ENCODE measurements at places on chromosomes 13 and 19.

DNA sequence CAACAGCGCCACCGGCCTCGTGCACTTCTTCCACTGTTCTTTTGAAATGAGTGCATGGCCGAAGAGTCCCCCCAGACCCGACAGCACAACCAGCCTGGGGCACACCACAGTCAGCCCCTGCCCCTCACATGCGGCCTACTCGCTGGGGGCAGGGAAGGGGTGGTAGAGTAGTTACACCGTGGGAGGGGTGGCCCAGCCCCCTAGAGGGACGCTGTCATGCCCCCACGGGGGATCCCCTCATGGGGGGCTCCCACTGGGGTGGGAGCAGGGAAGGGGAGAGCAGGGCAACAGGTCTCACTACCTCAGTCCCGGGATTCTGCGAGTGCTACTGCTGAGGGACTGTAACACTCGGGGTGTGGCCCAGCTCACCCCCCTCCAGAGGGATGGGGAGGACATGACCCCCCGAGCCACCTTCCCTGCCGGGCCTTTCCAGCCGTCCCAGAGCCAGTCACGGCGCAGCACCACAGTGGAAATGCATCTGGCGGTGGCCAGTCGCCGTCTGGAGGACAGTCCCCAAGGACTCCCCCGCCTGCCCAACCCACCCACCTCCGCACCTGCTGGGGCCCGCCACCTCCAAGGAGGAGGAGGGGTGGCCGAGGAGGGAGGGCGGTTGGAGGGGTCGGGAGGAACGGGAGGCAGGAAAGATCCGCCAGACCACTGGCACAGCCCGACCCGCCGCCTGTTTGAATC, 84.6 kb upstream of the ZNF254 start:
- no peak for DNase-seq

DNA sequence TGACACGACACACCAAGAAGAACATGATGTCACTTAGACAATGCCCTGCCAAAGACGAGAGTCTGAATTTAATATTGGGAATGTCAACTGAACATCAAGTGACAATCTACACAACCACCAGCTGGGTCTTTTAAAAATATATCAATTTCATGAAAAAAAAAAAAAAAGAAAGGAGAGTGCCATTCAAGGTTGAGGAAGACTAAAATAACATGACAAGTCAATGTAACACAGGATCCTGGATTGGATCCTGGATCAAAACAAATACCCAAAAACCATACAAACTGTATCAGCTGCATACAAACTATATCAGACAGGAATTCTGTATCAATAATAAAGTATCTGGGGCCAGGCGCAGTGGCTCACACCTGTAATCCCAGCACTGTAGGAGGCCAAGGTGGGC, 4.7 kb downstream of the ZNF329 start:
- no peak for DNase-seq

DNA sequence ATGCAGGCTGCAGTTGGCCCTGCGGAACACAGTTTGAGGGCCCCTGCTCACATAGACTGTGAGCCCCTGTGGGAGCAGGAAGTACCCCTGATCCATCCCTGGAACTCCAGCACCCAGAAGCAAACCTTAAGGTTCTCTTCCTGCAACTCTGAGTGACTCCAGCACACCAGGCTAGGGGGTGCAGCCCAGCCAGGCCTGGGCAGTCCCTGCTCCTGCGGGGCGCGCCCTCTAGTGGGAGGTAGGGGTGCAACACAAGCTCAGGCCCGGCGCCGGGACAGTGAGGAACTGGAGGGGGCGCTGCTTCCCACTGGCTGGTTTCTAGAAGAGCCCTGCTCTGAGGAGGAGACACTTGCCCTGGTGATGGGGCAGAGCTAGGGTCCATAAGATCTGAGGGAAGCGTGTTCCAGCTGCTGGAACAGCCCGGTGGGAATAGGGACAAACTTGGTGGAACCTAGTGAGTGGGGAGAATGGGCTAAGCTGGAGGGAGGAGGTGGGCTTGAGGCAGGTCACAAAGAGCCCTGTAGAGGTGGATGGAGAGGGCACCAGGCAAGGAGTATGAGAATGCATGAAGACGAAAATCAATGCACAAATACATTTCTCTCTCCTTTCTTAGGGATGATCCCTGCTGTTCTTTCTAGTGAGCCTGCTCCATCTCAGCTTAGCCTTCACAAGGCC, 5.0 kb downstream of the ZSCAN5A start:
- peak; percentile 16 for DNase-seq

DNA sequence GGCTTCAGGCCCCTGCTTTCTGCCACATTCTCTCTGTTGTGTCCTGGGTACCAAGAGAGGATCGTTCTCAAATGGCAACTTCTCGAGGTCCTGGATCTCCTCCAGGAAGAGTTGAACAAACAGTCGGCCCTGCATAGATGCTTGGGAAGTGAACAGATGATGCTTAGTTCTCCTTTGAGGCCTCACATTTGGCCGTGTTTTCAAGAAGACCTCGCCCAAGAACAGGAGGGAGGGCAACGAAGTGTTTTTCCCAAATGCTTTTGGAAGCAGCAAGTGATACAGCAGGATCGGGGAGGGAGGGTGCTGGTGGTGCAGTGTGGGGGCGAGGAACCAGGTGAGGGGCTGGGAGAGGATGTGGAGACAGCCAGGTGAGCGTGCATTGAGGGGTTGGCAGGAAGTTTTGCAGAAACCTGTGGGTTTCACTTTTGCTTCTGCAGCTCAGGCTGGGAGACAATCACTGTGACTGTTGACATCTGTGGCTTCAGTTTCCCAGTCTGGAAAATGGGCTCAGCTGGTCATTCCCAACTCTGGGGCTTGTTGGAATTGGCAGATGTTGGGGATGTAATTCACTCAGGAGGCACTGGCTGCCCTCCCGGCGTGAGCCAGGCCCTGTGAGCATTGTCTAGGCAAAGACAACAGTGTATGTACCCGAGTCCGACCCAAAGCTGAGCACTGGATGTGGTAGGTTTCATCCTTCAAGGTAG, 21.6 kb downstream of the MAST3 start:
- DNase-seq = no peak

- no peak for DNase-seq
Measured at GRCh38 chr19:35846038-35846668, 6.2 kb downstream of the NPHS1 start.

- DNase-seq = no peak
Measured at GRCh38 chr19:44745341-44745831, 3.1 kb upstream of the BCL3 start.

- DNase-seq = no peak
Measured at GRCh38 chr13:33744589-33745369, 73.2 kb upstream of the RFC3 start.

DNA sequence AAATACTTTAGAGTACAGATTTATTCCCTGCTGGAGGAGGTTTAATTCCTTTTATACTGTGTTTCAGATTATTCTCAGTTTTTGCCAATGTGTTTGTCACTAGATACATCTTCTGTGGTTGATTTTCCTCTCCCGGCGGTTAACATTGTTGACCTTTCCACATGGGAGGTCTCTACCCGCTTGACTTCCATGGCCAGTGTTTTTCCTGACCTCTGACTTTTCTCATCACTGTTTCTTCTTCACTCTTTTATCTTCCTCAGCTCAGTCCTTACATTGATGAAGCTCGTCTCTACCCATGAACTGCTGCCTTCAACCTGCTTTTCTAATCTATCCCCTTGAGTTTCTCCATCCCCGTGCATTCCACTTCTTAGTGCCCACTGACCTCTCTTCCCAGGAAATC, 517.4 kb downstream of the GPC6 start:
- DNase-seq = no peak

DNA sequence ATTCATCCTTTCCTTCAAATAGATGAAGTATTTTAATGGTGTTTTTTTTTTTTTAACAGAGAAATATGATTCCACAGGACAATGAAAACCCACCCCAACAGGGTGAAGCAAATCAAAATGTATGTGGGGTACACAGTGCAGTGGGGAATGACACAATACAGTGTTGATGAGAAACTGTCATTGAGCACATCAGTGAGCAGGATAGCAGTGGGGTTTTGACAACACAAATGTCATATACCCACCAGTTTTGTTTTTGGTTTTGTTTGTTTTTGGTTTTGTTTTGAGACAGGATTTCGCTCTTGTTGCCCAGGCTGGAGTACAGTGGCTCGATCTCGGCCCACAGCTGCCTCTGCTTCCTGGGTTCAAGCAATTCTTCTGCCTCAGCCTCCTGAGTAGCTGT, 29.2 kb downstream of the ZNF844 start:
- DNase-seq = no peak

DNA sequence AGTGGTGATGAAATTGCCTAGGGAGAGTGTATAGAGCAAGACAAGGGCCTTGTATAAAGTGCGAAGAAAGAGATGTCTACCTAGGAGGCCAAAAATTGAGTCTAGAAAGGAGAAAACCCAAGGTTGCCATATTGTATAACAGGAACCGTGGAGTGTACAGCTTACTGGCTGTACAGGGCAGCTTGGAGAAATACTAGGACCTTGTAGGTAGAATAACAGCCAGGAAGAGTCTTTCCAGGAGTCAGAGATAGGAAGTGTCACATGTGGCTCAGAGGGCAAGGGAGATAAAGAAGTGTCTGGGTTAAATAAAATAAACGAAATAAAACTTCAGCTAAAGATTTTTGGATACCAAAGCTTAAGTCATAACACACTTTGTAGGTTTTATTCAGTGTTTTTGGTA, 12.4 kb downstream of the CDK8 start:
- no peak for DNase-seq

DNA sequence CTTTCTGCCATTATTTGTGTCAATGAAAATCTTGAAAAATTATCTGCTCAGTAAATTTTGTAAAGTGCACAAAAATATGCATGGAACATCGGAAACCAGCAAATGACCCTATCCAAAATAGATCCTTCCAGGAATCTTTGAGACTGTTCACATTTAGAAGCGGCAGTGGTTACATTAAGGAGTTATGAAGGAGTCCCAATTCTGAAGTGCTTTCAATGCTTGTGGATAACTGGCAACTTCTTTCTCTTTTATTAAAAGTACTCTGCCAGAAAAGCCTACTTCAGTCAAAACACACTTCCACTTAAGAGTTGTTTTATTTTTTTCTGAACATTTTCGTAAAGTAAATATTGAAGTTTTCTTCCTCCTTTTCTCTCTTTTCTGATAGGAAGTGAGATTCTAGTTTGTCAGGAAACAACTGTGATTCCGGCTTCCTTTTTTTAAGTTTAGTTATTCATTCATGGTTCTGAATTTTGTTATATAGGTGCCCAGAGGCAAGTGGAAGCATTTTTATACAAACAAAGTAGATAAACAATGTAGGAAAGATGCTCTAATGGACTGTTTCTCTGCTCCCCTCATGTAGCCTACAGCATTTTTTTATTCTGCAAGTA, 83.5 kb downstream of the PCDH9 start:
- DNase-seq = no peak

DNA sequence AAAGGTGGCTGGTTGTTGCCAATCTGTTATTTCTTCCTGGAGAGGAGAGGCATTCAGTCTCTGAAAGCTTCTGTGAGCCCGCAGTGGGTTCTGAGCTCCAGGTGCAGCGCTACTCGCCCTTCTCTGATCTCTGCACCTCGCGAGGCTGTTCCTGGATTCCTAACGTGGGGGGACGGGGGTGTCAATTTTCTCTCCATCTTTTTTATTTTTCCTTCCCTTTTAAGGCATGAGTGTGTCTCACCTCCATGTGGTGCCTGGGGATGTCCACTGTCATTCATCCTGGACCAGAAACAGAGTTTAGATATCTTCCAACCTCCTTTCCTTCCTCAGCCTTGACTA, 626 bp downstream of the ZNF233 start:
- no peak for DNase-seq

GRCh38 chr19:41409288-41409687, 11.7 kb downstream of the BCKDHA start:
- DNase-seq = no peak
